Stimulated activated CD8-positive, alpha-beta memory T cell treated with anti-CD3 and anti-CD28 coated beads, Interleukin-12 subunit alpha, Interleukin-12 subunit beta, amount 100 ng/mL, for 1 hour (primary cell): ENCODE measurements at places on chromosomes 13 and 19.

DNA sequence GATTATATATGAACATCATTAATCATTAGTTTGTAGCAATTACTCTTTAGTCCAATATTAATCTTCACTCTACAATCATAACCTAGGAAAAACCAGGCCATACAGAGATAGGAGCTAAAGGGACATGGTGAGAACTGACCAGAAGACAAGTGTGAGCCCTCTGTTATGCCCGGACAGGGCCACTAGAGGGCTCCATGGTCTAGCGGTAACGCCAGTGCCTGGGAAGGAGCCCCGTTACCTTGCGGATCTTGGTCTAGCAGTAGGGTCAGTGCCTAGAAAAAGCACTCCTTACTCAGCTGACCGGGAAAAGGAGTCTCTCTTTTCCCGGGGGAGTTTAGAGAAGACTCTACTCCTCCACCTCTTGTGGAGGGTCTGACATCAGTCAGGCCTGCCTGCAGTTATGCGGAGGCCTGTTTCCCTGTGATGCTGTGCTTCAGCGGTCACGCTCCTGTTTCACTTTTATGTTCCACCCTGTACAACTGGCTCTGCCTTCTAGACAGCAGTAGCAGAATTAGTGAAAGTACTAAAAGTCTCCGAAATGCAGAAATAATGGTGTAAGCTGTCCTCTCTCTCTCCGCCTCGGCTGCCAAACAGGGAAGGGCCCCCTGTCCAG is 13.8 kb downstream of the OR7D4 start:
- DNase-seq: peak; percentile 46

- no peak for DNase-seq
Measured at GRCh38 chr13:108980237-108980636, 350.8 kb downstream of the MYO16 start.

- no peak for DNase-seq
Measured at GRCh38 chr13:37884674-37885073, 15.1 kb upstream of the TRPC4 start.

DNA sequence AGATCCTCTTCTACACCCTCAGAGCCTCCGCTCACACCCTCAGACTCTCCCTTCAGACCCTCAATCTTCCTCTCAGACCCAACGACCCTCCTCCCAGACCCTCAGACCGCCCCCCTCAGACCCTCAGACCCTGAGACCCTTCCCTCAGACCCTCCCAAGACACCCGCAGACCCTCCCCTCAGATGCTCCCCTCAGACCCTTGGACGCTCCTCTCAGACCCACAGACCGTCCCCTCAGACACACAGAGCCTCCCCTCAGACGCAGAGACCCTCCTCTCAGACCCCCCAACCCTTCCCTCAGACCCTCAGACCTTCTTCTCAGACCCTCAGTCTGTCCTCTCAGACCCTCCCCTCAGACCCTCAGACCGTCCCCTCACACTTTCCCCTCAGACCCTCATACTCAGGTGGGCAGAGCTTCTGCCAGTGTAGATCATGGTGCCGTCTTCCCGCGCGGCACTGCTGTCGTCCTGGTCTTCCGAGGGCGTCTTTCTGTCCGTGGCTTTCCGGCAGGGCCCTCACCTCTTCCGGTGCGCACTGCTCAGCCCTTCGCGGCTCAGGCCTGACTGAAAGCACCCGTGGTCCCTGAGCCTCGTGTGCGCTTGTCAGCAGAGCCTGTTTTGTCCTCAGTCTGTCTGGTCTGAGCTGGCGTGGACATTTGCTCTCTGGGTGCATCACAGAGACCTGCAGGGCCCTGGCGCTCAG is 18.9 kb upstream of the TFDP1 start:
- DNase-seq: no peak

DNA sequence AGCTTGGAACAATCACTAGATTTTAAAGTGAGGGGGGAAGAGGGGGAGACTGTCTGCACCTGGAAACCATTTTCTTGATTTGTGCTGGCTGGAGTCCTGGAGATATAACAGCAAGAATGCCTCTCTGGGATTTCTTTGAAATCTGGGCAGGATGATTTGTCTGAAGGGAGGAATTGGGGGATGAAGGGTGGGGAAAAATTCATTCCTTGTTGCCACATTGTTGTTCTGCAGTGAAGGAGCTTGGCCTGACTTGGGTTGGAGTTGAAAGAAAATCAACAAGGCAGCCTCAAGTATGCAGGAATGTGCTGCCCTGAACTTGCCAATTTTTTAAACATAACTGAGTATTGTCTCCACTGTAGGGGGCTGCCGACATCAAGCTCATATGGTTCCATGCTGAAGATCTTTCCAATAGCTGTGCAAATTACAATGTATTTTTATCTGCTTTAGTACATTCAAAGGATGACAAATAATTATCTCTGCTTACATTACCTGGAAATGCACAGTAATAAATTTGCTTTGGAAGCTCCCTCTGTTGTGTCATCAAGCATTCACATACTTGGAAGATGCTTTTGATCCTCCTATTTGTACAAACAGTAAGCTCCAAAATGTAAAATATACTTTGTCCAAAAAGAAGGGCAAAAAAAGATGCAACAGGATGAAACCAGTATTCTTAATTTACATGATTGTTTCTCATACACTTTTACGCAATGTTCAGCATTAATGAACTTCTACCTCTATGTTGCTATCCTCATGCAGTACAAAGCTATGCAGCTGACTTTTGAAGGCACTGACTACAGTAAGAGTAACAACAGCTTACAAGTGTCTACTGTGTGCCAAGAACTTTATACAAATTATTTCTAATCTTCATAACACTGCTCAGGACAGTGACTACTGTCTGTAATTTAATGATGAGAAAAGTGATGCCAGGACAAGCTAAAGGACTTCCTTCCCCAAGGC is 627.9 kb upstream of the KLF12 start:
- no peak for DNase-seq

DNA sequence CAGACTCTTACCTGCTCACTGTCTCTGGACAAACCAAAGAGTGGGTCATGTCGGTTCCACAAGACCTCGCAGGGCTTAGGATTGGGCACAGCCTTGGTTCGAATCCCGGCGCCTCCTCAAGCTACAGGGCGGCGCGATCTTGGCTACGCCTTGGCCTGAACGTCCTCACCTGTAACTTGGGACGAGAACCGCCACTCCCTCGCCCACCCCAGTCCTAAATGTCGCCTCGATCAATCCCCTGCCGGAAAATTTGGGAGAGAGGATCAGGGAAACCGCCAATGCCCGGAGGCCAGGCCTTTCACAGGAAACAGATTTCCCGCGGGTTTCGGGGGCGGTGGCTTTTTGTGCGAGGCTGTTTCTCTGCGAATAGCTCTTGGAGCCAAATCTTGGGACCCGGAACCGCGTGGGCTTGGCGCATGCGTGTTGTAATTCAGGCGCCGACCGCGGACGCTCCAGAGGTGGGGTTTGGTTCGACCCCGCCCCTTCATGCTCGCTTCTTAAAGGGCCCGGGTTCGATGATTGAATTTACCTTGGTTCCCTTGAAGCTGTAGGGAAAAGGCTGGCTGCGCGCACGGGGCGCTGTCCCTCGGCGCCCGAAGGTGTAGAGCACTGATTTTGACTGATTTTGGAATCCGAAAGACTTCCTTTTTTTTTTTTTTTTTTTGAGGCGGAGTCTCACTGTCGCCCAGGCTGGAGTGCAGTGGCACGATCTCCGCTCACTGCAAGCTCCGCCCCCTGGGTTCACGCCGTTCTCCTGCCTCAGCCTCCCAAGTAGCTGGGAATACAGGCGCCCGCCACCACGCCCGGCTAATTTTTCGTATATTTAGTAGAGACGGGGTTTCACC is at the start of gene NR2C2AP:
NR2C2AP (minus strand) TSS at position 403 of the 845 bp plus-strand sequence; CDS start at position 49, 354 bp downstream.
- DNase-seq: peak; percentile 85

GRCh38 chr19:18377026-18377425 is 8.9 kb upstream of the GDF15 start:
- DNase-seq: no peak
